ENCODE measurements at places on chromosomes 3 and 15. TPM values are rescaled to one million over a fixed set of nuclear protein-coding genes. Genes with fewer than 3 reads are reported as not detected.

DNA sequence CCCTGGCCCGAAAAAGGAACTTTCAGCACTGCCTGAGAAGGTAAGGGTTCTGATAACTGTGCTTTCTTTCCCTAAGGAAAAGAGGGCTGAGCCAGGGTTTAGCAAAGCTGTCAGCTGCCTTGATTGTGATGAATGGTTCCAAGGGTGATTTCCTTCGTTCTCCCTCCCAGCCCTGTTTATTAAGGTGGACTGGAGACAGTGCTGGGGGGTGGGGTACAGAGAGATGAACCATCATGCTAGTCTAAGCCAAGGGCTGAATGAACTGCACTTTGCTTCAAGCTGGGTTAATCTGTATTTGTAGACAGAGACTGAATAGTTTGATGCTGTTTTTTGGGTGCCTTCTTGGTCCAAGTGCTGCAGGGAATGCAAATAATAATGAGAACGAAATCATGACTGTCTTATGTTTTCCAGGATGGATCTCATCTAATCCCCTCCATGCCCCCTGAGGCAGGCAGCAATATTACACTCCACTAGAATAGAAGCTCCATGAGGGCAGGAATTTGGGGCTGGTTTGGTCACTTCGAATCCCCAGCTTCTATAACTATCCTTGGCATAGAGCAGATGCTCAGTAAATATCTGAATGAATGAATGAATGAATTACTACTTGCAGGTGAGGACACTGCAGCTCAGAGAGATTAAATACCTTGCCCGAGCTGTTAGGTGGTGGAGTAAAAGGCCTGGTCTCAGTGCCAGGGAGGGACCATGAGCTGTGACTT, 10.9 kb downstream of the PXYLP1 start:
- H3K36me3 ChIP-seq, result no peaks in the 10 kb centered on the region
- no peak for DNase-seq
- no peaks in the 10 kb centered on the region for H3K27me3 ChIP-seq

DNA sequence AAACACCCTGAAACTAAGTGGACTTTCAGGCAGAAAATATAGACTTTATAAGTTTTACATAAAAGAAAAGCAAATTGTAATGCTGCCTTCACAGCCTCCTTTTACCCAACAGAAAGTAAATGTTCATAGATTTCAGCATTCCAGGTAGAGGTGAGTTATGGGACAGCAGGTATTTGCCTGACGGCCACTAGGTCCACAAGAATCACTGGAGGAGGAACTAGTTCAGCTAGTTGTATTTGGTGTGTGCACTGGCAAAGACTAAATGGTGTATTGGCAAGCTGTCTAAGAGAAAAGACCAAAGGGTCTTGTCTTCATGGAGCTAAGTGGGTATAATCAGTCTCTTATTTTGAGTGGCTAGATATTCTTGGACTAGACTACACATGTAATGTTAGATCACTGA, 34.2 kb downstream of the ZNF654 start:
- no peak overlapping the region for H3K4me3 ChIP-seq
- peaks cover 5% of the 10 kb centered on the region for H3K36me3 ChIP-seq
- H3K4me1 ChIP-seq, result no peaks in the 10 kb centered on the region
- no peak overlapping the region for H3K27ac ChIP-seq
- no peaks in the 10 kb centered on the region for H3K27me3 ChIP-seq
- no peak for DNase-seq

DNA sequence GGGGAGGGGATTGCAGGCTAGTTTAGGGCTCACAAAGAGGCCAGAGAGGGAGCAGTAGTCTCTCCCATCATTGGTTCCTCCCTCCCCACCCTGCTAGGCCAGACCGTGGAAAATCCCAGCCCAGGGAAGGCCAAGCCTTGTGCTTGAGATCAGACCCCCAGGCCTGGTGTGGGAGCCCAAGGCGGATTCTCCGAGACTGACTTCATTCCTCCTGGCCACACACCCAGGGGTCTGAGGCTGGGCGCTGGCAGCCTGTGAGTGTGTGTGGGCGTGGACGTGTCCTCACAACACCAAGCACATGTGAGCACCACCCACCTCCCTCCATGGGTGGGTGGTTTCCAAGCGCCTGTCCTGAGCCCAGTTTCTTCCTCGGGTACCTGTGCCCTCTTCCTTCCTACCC, 4.1 kb downstream of the LOXL1 start:
- H3K4me1 ChIP-seq, result peaks cover 63% of the 10 kb centered on the region
- no peaks in the 10 kb centered on the region for H3K27me3 ChIP-seq
- H3K36me3 ChIP-seq, result no peaks in the 10 kb centered on the region
- H3K4me3 ChIP-seq, result no peak overlapping the region
- H3K27ac ChIP-seq, result no peak overlapping the region

DNA sequence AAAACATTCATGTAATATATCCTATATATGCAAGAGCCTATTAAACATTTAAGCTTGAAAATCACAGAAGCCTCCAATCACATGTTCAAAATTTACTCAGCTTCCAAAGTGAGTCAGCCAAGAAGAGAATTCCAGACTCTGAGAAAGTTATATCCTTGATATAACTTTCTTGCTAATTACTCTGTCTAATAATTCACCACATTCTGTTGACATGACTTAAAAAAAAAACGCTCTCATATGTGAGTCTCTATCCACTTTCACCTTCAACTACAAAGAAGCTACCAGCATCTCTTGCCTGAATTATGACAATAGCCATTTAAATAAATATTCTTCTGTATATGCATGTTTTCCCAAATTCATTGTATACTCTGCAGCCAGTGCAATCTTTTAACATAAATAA, 1116.3 kb upstream of the CADM2 start:
- H3K4me1 ChIP-seq, result no peaks in the 10 kb centered on the region
- no peaks in the 10 kb centered on the region for H3K36me3 ChIP-seq
- DNase-seq, result no peak
- H3K27me3 ChIP-seq, result no peaks in the 10 kb centered on the region
- H3K4me3 ChIP-seq, result no peak overlapping the region
- no peak overlapping the region for H3K27ac ChIP-seq

CAV3 gene
- polyA plus RNA-seq, result not detected

GRCh38 chr15:60715859-60716258, 236.9 kb upstream of the ICE2 start:
- DNase-seq, result no peak
- no peak overlapping the region for H3K4me3 ChIP-seq
- H3K36me3 ChIP-seq, result no peaks in the 10 kb centered on the region
- no peak overlapping the region for H3K27ac ChIP-seq

DNA sequence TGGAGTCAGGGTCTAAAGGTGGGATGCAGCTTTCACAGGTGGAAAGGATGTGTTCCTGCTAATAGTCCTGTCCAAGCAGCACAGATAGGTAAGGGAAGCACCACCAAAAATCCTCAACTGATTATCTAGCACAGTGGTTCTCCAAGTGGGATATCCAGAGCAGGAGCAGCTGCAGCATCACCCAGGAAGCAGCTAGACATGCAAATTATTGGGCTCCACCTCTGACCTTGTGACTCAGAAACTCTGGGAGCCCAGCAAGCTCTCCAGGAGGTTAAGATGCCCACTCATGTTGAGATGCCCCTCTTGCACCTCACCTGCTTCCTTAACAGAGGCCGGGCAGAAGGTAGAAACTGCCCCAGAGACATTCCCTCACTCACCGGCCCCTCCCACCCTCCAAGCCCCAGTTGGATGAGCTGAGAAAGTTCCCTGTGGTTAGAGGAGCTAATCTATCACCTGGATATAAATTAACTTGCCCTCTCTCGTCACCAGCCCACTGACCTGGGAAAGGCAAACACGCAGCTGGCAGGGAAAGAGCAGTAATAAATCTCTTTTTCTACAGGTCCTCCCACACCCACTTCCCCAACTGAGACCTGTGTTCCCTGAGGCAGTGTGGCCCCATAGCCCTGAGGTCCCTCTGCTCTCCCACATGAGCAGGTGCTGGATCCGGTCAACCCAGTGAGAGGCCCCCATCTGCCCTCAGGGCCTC, 39.3 kb downstream of the ADCY5 start:
- no peak for DNase-seq
- no peaks in the 10 kb centered on the region for H3K4me1 ChIP-seq
- H3K27me3 ChIP-seq, result no peaks in the 10 kb centered on the region
- H3K27ac ChIP-seq, result no peak overlapping the region
- H3K36me3 ChIP-seq, result no peaks in the 10 kb centered on the region

DNA sequence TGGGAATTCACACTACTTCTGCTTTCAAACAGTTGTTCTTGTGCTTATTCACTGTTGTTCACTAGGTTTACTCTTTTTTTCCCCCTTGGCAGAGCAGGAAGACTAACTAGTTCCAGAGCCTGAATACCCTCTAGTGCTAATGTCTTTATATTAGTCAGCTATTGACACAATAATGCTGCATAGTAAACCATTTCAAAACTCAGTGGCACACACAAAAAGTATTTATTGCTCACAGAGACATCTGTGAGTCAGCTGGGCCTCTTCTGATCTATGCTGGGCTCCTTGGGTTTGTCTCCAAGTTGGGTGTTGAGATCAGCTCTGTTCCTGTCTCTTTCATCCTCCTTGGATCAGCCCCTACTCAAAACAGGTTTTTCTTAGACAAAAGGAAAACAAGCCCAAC, 51.1 kb downstream of the RSRC1 start:
- H3K4me3 ChIP-seq, result no peak overlapping the region
- no peaks in the 10 kb centered on the region for H3K36me3 ChIP-seq
- DNase-seq, result no peak
- H3K4me1 ChIP-seq, result no peaks in the 10 kb centered on the region
- H3K27ac ChIP-seq, result no peak overlapping the region

DNA sequence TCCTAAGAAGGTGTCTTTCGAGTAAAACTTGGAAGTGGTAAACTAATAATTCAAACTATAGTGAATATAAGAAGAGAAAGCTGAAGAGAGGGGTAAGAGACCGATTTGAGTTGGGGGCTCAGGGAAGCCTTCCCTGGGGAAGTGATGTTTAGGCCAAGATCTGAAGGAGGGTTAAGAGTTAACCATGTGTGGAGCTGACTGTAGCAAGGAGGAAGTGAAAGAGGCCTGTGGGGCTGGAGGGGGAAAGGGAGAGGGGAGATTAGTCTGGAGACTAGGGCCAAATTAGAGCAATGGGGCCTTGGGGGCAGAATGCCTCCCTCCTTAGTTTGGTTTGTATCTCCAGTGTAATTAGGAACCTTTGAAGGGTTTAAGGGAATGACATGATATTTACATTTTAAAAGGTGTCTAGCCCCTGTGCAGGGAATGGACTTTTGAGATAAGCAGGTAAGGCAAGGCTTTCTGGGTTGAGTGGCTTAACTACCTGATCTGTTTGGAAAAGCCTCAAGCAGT, 2.2 kb downstream of the ZNF592 start:
- no peak overlapping the region for H3K4me3 ChIP-seq
- peaks cover 75% of the 10 kb centered on the region for H3K4me1 ChIP-seq
- no peaks in the 10 kb centered on the region for H3K36me3 ChIP-seq
- DNase-seq, result no peak

- no peak for DNase-seq
- H3K27me3 ChIP-seq, result no peaks in the 10 kb centered on the region
- no peak overlapping the region for H3K27ac ChIP-seq
- H3K4me3 ChIP-seq, result no peak overlapping the region
- H3K4me1 ChIP-seq, result no peaks in the 10 kb centered on the region
- H3K36me3 ChIP-seq, result no peaks in the 10 kb centered on the region
Observed at GRCh38 chr3:20700714-20701113, 514.7 kb upstream of the SGO1 start.

GRCh38 chr3:127351321-127351720, 63.5 kb upstream of the PRR20G start:
- no peaks in the 10 kb centered on the region for H3K27me3 ChIP-seq
- no peak overlapping the region for H3K27ac ChIP-seq
- H3K4me3 ChIP-seq, result no peak overlapping the region
- H3K36me3 ChIP-seq, result no peaks in the 10 kb centered on the region
- DNase-seq, result no peak

DCBLD2 gene
- 0.52 TPM for polyA plus RNA-seq

SLC27A2 gene
- 0.93 TPM for polyA plus RNA-seq

All from CD4-positive, alpha-beta memory T cell (primary cell).